Activated CD4-positive, alpha-beta T cell treated with anti-CD3 and anti-CD28 coated beads, Interleukin-2, amount 10 ng/mL, durations not matched to agents 7 days and 5 days (primary cell): ENCODE measurements at places on chromosomes 12 and 14. TPM values are rescaled to one million over a fixed set of nuclear protein-coding genes. Genes with fewer than 3 reads are reported as not detected.

GRCh38 chr14:74533576-74533975 lies 40.0 kb downstream of the ISCA2 start:
- H3K4me1 ChIP-seq, result peaks cover 6% of the 10 kb centered on the region
- no peak overlapping the region for H3K4me3 ChIP-seq
- no peak for DNase-seq
- H3K36me3 ChIP-seq, result no peaks in the 10 kb centered on the region
- H3K27ac ChIP-seq, result no peak overlapping the region
- H3K27me3 ChIP-seq, result no peaks in the 10 kb centered on the region

- no peaks in the 10 kb centered on the region for H3K4me1 ChIP-seq
- H3K27ac ChIP-seq, result no peak overlapping the region
- DNase-seq, result no peak
- peaks cover 2% of the 10 kb centered on the region for H3K36me3 ChIP-seq
- H3K27me3 ChIP-seq, result peaks cover 18% of the 10 kb centered on the region
These were observed 35.8 kb upstream of the ZFP36L1 start for GRCh38 chr14:68828698-68829097.

The KRT6B gene
- not detected for total RNA-seq

The MON2 gene
- total RNA-seq, result 48.7 TPM
